ENCODE measurements at places on chromosomes 13 and 19.

DNA sequence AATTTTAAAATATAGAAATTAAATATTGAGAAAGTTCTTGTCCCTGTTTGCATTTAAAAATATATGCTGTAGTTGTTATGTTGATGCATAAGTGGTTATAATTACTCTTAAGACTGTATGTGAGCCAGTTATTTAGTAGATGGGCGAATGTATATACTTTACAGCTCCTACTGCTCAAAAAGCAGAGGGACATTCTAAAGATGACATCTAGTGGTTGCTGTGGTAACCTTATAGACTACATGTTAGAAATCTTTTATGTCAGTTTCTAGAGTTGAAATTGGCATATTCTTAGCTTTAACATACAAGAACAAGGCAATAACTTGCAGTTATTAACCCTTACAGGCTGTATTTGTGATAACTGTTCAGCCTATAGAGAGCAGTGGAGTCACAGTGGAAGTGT is 160.5 kb downstream of the OLFM4 start:
- DNase-seq, result no peak

GRCh38 chr19:54107876-54108490 is 5.3 kb downstream of the NDUFA3 start:
- DNase-seq, result no peak

DNA sequence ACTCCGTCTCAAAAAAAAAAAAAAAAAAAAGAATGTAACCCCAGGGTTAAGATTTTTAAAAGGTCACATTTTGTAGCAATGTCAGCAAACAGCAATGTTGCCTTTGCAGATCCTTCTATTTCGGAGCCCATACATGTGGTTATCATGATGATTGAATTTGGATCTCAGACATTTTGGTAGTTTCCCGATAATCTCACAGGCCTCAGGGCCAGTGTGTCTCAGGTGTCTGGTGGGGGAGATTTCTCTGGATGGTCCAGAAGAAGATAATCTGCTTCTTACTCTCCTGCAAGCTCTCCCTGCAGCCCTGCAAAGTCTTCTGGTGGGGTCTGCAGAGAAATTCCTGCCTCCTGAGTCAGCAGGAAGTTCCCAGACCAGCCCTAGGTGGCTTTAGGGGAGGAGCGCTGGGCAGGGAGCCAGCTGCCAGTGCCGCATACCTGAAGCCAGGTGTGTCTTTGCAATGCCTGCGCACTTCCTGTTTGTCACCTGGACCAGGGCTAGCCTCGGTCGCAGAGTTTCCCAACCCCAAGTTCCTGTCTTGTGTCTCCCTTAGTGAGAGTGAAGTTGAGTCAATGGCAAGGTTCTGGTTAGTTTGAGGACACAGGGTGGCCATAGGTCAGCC is 1.4 kb downstream of the SH2D3A start:
- DNase-seq, result peak; percentile 80

GRCh38 chr13:45595965-45596364 is 19.6 kb downstream of the ERICH6B start:
- no peak for DNase-seq

DNA sequence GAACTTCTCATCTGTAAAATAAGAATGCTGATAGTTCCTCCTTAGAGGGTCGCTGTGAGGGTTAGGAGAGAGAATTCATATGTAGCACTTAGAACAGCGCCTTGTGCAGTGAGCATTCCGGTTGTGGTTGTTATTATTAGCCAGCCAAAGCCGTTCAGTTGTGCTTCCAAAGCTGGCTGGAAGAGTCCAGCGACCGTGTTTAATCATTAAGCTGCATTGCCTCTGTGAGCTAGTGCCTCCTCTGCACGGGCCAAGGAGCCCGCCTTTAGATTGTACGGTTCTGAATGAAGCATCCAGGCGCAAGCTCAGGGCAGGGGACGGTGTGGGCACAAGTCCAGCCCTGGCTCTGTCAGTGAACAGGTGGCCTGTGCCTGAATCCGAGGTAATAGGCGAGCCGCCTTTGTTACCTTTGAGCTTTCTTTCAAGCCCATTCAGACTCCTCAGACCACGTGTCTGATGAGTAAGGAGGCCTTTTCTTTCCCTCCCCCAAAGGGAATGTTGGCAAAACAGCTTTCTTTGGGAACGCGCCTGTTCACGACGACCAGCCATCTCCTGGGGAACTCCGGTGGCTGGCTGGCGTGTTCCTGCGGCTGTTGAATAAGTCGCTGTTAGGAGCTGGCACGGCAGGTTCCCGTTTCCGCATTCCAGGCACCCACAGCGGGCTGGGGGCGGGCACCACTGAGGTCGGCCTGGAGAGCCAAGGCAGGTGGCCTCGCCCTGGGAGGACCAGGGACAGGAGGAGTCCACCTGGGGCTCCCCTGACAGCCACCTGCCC is 25.1 kb downstream of the SIPA1L3 start:
- peak; percentile 78 for DNase-seq

GRCh38 chr19:29804493-29804892 is 7.3 kb upstream of the CCNE1 start:
- DNase-seq, result no peak

DNA sequence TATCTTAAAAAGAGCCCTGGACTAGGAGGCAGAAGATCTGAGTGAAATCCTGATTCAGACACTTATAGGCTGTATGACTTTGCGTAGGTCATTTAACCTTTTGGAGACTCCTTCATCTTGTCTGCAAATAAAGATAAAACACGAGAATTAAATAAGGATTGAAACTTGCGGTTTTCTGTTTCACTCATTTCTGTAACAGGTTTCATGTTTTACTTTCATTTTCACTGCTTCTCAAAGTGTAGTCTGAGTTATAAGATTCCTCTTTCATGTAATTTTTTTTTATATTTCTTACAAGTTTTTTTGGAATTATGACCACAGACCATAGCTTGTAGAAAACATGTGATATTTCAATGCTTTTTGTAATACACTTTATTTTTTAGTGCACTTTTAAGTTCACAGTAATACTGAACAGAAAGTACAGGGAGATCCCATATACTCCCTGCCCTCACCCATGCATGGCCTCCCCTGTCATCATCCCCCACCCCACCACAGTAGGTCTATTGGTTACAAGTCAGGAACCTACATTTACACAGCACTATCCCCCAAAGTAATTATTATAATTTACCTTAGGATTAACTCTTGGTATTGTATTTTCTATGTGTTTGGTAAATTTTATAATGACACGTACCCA is 174.6 kb downstream of the ITGBL1 start:
- DNase-seq, result no peak

DNA sequence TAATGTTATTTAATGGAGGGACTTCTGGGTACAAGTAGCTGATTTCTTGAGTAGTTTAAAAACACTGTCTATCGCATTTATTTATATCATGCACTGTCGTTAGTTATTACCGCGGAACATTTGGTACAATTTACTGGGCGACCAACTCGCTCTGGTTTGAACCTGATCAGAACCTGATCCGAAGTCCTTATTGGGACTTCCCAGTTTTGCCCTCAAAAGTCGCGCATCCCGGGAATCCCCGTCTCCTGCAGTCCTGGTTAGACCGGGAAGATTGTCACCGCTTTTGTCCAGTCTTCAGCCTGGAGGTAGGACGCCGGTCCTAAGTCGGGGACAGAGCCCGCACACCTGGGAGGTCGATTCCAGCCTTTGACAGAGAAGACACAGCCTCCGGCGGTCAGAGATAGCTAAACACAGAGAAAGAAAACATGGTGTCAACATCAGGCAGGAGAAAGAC is 694 bp downstream of the CLN5 start:
- no peak for DNase-seq

GRCh38 chr19:595326-596262 is 5.9 kb downstream of the HCN2 start:
- no peak for DNase-seq

DNA sequence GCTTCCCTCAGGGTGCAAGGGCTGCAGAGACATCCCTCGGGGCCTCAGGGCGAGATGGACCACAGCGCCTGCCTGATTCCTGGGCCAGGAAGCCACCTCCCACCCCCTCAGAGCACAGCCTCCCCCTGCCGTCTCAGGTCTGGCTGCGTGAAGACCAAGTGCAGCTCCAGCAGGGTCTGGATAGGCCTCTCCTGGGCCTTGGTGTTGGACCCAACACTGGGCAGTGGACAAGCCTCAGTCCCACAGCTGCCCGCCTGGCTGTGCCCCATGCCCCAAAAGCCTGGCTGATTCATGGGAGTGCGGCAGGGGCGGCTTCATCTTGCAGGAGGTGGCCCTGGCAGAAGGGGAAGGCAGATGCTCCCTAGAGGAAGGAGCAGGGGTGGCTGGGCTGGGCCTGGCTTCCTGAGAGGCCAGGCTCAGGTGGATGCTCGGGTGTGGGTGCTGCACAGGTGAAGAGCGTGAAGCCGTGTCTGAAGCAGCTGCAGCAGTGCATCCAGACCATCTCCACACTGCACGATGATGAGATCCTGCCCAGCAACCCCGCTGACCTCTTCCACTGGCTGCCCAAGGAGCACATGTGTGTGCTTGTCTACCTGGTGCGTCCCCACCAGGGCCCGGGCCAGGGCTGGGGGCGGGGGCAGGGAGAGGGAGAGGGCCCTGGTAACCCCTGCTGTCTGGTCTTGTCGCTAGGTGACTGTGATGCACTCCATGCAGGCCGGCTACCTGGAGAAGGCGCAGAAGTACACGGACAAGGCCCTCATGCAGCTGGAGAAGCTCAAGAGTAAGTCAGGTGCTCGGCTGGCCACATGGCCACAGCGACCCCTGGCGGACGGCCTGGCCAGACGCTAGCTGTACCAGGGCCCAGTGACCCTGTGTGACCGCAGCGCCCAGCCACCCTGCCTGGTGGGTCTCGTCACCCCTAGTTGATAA is 21.7 kb downstream of the MAU2 start:
- peak; percentile 95 for DNase-seq

DNA sequence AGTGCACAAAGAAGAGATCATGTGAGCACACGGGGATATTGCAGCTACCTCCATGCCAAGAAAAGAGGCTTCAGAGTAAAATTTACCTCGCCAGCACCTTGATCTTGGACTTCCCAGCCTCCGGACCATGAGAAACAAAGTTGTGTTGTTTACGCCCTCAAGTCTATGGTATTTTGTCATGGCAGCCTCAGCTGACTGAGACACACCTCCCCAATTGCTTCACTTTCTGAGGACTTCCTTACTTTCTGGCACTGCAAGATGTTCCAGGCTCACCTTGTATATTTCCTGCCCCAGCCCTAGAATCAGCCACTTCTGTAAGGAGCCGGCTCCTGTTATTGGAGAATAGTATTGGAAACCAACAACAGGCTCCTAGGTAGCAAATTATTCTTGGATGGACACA is 6.6 kb upstream of the CEBPG start:
- no peak for DNase-seq

DNA sequence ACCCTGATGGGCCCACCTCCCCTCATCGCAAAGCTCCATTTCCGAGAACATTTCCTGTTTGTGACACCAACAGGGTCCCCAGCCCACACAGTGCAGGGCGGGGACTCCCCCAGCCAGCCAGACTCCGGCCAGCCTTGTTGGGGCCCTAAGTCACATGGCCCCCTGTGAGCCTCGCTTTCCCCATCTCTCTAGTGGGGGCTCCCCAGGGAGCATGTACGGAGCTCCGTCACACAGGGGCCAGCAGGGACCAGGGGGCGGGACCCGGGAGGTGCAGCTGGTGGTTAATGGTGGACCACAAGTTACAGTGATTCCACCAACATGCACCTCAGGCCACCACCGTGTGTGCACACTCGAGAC is 1.7 kb downstream of the TBXA2R start:
- no peak for DNase-seq

DNA sequence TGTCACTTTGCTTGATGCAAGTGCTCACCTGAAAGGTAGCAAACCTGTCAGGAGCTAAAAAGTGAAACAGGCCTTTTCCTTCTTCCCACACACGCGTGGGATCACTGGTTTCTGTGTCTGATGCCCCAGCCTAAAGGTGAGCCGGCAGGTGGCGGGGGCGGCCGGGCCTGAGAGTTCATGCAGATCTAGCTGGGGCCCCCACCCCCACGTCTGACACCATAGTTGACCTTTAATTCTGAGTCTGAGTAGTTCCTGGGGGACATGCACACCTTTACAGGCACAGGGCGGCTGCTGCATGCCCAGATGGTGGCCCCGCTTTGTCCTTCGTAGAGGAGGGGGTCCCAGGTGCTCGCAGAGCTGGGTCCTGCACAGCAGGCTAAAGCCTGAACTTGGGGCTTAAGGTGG is 345.3 kb downstream of the TEX29 start:
- no peak for DNase-seq

DNA sequence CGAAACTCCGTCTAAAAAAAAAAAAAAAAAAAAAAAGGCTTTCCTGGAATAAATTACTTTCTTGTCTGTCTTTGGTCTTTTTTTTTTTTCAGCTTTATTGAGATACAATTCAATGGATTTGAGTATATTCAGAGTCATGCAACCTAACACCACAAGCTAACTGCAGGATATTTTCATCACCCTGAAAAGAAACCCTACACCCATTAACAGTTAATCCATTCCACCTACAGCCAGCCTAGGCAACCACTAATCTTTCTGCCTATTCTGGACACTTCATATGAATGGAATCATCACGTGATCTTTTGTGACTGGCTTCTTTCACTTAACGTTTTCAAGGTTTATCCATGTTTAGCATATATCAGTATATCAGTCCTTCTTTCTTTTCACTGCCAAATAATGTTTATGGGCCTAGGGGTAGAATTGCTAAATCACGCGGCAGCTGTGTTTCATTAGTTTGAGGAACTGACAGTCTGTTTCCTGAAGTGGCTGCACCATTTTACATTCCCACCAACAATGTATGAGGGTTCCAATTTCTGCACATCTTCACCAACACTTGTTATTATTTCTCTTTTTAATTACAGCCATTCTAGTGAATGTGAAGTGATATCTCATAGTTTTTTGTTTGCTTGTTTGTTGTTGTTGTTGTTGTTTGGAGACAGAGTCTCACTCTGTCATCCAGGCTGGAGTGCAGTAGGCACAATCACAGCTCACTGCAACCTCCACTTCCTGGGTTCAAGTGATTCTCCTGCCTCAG is 19.9 kb downstream of the LRFN3 start:
- no peak for DNase-seq

- DNase-seq, result no peak
Measured at GRCh38 chr19:3031607-3031867, 2.5 kb upstream of the TLE2 start.

DNA sequence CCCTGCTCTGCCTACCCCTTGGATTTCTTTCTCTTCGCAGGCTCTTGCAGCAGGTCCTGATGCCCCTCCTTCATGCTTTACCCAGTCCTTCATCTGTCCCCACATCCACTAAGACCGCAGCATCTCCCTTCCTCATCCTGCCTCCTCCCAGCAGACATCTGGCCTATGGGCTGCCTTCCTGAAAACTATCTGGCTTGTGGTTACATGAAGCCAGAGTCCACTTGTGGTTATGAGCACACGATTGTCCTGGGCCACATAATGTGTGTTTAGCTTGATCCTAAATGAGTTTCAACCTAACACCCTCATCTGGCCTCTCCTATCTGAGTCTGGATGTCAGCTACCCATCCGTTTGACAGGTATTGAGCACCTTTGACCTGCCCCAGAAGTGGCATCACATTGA is 5.5 kb upstream of the ZNF175 start:
- DNase-seq, result no peak

GRCh38 chr19:41694831-41695635 is 7.0 kb upstream of the CEACAM7 start:
- DNase-seq, result no peak

GRCh38 chr19:47626238-47626637 is 17.3 kb downstream of the BICRA start:
- no peak for DNase-seq

GRCh38 chr19:7564866-7565265 is 29.3 kb downstream of the PNPLA6 start:
- no peak for DNase-seq

Measured in H1 (cell line).